ENCODE measurements at places on chromosomes 13 and 19.

- no peak for DNase-seq
These were observed 24.2 kb downstream of the RANBP3 start for GRCh38 chr19:5953680-5954213.

- no peak for DNase-seq
These were observed 72.4 kb upstream of the ARHGEF7 start for GRCh38 chr13:111042661-111043226.

DNA sequence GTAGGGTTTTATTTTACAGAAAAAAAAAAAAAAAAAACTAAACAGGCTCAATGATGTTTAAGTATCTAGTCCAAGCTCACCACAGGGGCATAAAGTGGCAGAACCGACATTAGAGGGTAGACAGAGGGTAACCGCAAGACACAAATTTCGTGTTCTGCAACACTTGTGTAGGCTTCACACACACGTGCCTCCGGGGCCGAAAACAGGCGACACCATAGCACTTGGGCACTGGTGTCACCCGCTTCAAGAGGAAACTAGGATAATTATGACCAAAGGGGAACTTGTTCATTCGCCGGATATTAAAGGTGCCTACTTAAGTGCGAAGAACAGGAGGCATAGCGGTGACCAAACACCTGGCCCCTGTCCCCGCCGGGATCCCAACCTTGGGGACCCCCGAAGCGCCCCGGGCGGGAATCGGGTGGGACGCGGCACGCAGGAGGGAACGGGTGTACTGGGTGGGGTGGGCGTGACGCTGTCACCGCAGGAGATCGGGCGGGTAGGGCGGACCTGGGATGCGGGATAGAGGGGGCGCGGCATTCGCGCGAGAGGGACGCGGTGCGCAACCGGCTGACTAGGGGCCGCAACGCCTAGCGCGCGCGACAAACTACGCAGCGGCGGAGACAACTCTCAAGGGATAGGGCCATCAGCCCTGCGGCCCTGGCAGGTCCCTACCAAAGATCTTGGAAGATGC is 558 bp downstream of the MZT1 start:
- no peak for DNase-seq

- no peak for DNase-seq
These were observed 5.7 kb downstream of the TLE5 start for GRCh38 chr19:3056417-3057088.

- peak; percentile 73 for DNase-seq
These were observed 984 bp downstream of the SIX5 start for GRCh38 chr19:45767881-45768654.

DNA sequence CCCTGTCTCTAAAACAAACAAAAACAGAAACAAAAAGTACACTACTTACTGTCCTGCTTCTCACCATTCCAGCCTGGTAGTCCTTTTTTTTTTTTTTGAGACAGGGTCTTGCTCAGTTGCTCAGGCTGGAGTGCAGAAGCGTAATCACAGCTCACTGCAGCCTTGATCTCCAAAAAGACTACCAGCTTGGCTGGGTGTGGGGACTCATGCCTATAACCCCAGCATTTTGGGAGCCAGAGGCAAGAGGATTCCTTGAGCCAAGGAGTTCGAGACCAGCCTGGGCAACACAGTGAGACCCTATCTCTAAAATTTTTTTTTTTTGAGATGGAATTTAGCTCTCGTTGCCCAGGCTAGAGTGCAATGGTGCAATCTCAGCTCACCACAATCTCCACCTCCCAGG is 5.1 kb upstream of the GDF15 start:
- no peak for DNase-seq

DNA sequence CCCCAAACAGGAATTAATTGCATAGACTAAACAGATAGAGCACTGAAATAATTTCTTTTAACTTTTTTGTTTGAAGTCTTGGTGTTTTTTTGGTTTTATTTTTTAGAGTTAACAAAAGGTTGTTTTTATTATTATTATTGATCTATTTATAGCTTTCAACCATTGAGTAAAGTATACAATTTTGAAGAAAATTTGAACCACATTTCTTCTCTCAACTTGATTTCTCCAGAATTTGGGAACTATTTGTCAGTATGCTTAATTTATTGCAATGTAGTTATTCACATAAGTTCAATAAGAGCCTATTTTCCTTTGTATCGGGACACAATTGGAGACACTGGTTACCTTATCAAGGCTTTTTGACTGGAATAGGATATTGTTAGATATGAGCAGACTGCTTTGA is 1045.6 kb upstream of the PCDH9 start:
- DNase-seq = no peak

DNA sequence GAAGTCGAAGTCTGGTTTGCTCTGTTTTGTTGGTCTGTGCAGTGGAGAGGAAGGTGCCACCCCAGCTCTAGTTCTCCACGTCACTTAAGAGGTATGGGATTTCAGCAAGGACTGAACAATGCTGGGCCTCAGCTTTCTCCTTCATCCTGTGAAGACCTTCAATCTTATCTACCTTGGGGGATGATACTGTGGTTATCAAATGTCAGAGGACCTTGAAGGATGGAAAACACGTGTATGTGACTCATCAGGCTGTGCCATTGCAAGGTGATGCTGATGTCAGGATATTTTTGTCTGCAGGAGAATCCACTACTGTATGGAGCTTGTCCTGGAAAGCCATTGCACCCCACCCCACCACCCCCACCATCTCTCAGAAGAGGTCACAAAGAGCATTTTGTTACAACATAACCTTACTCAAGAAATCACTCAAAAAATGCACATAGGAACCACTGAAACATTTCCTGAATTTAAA is 81.4 kb upstream of the UQCRFS1 start:
- DNase-seq = no peak

- no peak for DNase-seq
These were observed 38.5 kb downstream of the NAXD start for GRCh38 chr13:110653851-110654250.

DNA sequence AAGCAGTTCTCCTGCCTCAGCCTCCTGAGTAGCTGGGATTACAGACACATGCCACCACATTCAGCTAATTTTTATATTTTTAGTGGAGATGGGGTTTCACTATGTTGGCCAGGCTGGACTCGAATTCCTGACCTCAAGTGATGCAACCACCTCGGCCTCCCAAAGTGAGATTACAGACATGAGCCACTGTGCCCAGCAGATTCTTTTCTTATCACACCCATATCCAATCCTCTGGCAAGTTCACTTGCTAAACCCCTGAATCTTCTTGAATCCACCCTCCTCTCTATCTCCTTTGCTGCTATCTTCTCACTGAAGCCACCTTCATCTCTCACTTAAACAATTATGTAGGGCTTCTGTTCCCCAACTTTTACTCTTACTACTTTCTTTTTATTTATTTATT is 17.5 kb downstream of the TMEM143 start:
- DNase-seq = no peak

GRCh38 chr19:16969135-16969534 is 57.5 kb downstream of the CPAMD8 start:
- peak; percentile 33 for DNase-seq

DNA sequence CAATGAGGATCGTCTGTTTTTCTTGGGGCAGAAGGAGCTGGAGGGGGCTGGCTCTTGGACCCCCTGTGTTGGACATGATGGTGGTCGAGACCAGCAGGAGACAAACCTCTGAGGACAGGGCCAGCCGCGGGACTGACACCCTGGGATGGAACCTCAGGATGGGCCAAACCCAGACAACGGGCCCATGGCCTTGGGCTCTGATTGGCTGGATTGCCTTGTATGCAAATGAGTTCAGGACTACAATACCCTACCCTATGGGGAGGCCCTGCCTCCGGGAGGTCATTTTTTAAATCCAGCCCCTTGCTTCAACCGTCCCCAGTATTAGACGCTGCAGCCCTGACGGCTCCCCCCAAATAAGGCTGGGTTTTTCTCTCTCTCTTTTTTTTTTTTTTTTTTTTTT is 22.0 kb downstream of the SLC5A5 start:
- no peak for DNase-seq

DNA sequence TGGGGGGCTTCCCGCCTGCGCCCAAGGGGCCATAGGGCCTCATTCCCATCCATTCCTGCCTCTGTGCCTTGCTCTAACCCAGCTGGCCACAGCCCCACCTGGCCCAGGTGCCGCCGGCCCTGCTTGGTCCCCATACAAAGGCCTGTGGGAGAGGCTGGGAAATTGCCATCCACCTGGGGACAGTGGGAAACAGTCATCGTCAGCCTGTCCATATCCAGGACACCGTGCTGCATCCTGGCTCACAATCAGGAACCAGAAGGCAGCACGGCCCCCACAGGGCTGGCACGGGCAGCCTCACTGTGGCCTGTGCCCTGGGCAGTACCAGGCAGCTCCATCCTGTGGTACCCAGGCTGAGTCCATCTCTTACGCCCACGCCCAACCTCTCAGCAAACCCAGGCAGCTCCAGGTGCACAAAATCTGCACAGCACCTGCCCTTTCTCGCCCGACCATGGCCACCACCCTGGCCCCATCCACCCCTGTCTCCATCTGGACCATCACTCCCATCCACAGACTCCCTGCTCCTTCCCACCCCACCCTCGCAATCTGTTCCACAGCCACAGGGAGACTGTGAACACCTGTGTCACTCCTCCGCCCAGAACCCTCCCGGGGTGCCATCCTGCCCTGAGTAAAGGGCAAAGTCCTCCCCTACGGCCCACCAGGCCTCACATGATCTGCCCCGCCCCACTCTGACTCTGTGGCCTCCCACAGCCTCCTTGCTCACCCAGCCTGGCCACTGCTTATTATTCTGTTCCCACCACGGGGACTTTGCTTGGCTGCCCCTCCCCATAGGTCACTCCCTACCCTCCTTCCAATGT is 21.1 kb upstream of the FBXO27 start:
- DNase-seq = no peak

GRCh38 chr13:51892657-51893056 is 30.9 kb downstream of the CCDC70 start:
- DNase-seq = no peak

DNA sequence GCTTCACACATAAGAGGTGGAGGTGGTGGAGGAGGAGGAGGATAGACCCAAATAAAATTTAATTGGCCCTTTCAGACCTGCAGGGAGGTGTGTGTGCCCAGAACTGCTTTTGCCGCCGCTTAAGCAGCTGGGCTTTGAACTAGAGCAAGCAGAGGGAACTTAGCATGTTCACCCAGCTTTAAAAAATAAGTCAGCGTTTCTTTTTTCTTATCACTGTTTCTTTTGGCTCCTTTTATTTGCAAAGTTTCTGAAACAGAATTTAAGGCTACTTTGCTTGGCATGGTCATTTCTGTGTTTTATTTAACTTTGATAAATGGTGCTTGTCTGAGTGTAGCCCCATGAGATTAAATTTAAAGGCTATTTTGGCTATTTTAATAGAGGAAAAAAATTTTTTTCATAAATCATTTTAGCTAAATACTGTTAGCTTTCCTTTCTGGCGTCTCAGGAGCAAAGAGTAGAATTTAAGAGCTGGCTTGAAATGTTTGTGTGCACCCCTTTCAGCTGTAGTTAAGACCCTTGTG is 43.3 kb upstream of the RNF113B start:
- no peak for DNase-seq

- DNase-seq = no peak
These were observed 7.4 kb downstream of the RUBCNL start for GRCh38 chr13:46379611-46380010.

DNA sequence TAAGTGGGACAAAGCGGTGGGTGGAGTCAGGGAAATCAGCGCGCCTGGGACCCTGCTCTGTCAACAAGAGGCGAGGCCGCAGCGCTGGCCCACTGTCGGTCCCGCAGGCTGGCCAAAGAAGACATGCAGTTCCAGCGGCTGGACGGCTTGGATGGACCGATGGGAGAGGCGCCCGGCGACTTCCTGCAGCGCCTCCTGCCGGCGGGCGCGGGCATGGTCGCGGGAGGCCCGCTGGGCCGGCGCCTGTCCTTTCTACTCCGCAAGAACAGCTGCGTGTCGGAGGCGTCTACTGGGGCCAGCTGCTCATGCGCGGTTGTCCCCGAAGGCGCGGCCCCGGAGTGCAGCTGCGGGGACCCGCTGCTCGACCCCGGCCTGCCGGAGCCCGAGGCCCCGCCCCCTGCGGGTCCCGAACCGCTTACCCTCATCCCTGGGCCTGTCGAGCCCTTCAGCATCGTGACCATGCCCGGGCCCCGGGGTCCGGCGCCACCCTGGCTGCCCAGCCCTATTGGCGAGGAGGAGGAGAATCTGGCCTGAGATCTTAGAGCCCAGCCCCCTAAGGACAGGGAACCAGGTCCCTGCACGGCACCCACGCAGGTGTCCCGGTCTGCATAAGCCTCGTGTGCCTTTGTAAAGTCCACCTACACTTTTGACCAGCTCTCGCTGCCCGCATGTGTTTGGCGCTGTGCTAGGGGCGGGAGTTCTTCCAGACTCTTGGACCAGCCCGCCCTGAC is 6.1 kb downstream of the BEST2 start:
- peak; percentile 78 for DNase-seq

DNA sequence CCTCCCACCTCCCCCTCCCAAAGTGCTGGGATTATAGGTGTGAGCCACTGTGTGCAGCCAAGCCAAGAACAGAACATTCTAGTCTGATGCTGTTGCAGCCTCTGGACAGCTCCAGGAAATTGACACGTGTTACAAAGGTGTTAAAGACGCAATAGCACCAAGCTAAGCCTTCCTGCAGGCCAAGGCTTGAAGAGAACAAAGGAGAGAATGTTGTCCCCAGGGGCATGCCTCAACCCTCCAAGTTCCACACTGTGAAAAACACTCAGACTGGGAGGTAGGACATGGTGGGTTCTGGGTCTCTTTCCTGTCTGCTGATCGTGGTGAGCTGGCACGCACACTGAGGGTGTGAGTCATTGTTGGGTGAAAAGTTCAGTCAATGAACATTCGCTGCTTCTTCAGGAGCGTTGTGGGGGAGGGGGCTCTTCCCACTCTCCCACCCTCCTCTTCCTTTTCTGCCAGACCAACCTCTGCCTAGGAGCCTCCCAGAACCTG is 5.3 kb upstream of the PTPRS start:
- DNase-seq = peak; percentile 67

DNA sequence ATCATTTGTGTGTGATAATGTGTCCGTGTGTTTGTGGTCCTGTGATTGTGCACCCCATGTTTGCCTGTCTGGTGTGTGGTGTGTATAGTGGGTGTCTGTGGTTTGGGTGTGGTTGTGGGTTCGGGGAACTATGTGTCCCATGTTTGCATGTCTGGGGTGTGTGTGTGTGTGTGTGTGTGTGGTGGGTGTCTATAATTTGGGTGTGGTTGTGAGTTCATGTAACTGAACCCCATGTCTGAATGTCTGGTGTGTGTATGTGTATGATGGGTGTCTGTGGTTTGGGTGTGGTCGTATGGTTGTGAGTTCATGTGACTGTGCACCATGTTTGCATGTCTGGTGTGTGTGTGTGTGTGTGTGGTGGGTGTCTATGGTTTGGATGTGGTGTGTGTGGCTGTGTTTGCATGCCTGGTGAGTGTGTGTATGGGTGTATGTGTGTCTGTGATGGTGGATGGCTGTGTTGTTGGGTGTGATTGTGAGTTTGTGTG is 11.1 kb upstream of the NFIX start:
- no peak for DNase-seq
